Stimulated activated naive CD8-positive, alpha-beta T cell treated with anti-CD3 and anti-CD28 coated beads, Interleukin-15, Interleukin-2, amounts not matched to agents 100 U/mL and 50 U/mL, for 24 hours (primary cell): ENCODE measurements at places on chromosomes 7 and 10.

GRCh38 chr7:105098863-105099515 lies 85.0 kb downstream of the KMT2E start:
- no peak for DNase-seq

- DNase-seq = no peak
Observed at GRCh38 chr7:123096976-123097375, 101.5 kb upstream of the TAS2R16 start.

DNA sequence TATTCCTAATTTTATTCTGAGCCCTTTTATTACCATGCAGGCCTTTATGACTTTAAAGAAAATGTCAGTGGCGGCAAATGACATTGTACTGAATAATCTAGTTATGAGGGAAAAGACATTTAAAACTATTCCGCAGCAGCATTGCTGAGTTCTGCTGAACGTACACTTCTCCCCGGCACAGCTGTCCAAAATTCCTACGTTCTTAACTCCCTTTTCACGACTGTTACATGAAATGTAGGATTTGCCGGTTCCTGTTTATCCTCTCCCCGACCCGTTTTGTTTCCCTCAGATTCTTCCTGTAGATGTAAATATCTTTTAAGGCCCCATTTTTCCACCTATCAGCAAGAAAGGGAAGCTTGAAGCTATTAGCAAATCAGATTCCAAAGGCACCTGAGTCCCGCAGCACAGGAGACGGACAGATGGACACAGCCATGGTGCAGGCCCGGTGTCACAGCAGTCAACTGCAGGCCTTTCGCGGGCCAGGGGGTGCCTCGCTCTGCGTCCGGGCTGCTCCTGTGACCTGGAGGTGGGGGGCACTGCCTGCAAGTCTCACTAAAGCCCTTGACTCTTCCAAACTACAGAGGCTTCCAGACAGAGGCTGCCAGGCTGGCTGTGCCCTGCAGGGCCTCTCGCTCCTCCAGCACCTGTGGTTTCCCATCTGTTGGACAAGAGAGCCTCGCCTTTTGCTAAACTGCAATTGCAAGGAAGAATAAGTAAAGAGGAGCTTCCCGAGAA lies 485.0 kb upstream of the MGMT start:
- DNase-seq = no peak

GRCh38 chr7:17685141-17685540 lies 255.2 kb downstream of the SNX13 start:
- DNase-seq = no peak
